IPS-NIHi11 (cell line): ENCODE measurements at places on chromosomes 4 and X.

DNA sequence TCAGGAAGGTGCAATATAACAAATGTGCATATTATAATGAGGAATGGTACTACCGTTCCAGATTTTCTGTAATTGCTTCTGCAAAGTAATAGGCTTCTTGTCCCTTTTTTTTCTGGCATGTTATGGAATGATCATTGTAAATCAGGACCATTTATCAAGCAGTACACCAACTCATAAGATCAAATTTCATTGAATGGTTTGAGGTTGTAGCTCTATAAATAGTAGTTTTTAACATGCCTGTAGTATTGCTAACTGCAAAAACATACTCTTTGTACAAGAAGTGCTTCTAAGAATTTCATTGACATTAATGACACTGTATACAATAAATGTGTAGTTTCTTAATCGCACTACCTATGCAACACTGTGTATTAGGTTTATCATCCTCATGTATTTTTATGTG lies 12.6 kb downstream of the IBSP start:
- no peak for DNase-seq

DNA sequence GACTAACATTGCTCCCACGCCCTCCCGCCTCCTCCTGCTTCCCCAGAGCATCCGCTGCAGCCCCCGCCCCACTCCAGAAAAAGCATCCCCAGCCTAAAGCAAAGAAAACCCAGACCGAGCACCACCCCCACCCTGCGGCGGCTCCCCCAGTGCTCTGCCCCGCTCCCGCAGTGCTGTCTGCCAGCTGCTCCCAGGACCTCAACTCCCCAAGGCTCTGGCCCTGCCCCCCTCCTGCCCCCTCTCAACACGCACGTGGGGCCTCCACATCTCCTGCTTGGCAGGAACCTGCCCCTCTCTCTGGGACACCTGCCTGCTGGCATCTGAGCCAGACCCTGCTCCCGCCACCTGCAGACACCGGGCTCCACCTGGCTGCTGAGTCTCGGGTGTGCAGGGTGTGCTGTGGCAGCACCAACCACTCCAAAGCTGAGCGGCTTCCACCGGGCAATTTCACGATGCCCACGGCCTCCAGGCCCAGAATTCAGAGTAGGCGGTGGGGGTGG lies 79.4 kb downstream of the FAM53A start:
- peak; percentile 50 for DNase-seq

DNA sequence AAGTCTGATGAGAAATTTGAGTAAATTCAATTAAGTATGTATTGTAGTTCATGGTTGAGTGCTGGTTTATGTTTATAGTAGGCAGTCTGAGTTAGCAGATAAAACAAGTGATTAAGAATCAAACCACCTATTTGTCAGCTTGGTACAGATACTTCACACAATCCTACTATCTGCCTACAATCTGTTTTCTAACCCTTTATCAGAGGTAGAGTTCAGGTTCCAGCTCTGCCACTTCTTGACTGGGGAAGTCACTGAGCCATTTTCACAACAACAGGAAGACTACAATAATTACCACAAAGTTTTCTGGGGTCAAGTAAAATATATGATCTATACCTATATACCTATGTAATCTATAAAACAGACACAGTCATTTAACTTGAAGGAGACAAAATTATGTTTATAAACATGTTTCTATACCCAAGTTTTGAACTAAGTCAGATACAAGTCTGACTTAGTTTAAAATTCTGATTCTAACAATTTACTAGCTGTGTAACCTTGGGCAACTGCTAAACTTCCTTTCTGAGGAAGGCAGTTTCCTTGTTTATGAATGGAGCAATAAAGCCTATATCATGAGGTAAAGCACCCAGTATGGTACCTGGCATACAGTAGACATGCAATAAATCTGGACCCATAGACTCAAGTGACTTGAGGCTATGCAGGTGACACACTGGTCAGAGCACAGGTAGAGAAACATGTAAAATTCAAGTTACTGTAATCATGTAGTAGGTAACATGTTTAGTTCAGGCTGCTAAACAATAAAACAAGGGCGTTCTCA lies 37.2 kb upstream of the BDH2 start:
- DNase-seq, result no peak

GRCh38 chr4:32771491-32771890 lies 2051.3 kb downstream of the PCDH7 start:
- DNase-seq, result no peak

DNA sequence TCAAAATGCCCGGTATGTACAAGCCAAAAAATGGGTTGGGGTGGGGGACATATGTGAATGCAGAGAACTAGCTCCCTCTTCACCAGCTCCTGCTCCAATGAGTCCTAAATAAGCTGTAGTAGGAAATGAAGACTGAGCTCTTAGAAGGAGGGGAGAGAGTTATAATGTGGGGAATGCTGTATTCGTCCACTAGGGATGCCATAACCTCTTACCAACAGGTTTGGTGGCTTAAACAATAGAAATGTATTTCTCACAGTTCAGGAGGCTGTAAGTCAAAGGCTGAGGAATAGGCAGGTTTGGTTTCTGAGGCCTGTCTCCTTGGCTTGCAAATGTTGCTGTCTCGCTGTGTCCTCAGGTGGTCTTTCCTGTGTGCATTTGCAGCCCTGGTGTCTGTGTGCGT lies 4.4 kb upstream of the INPP4B start:
- DNase-seq, result peak; percentile 12

GRCh38 chr4:127113844-127114362 lies 518.9 kb upstream of the INTU start:
- DNase-seq, result no peak

DNA sequence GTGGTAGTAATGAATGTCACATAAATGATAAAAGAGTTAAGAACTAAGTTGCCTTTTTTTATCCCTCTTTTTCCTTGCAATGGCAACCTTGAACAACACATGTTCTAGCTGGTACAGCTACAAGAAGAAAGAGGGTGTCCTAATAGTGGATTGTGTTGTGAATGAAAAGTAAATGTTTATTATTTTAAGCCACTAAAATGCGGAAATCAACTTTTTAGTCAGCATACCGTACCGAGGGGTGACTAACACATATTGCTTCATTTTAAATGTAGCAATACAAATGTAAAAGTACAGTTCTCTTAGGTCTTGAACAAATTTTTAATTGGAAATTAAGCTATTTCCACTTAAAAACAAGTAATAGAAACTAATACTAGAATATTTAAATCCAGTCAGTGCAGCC lies 17.7 kb upstream of the AP1AR start:
- DNase-seq, result no peak

GRCh38 chr4:13347517-13348125 lies 136.5 kb downstream of the RAB28 start:
- no peak for DNase-seq

DNA sequence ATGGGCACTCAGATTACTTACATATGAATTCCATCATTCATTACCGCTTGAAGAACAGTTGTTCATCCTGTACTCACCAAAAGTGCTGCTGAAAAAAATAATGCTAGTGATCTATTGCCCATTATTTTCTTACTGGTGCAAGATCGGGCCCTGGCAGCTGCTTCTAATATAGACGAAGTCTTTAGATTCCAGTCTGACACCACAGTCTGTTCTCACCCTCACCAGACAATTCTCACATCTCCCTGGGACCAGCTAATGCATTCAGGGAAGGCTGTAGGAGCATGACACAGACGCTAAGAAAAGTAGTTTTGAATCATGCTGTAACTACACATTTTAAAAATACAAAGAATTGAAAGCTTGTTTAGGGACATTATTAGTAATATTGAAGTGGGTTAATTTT lies 13.8 kb downstream of the GEMIN8 start:
- no peak for DNase-seq
